Stimulated activated CD4-positive, alpha-beta T cell treated with anti-CD3 and anti-CD28 coated beads, Interleukin-1b, Interleukin-23, amount 100 ng/mL, for 1 hour (primary cell): ENCODE measurements at places on chromosomes 6 and 20.

DNA sequence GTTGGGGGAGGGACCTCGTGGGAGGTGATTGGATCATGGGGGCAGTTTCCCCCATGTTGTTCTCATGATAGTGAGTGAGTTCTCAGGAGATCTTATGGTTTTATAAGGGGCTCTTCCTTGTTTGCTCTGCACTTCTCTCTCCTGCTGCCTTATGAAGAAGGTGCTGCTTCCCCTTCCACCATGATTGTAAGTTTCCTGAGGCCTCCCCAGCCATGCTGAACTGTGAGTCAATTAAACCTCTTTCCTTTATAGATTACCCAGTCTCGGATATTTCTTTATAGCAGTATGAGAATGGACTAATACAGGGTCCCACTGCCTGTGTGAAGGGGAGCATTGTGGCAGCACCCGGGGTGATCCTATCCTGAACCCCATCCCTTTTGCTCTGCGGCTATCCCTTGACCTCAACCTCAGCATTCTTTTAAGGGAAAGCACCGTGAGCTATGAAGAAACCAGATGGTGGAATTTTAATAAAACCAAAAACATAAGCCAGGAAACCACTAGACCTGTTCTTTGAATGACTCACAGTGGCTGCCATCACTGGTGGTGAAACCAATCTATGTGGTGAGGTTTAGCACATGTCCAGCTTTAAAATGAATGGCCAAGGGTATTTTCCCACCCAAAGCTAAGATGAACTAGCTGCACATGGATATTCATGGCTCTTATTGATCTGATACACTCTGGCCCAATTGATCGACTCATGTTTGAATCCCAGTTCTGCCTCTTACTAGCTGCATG is 62.2 kb downstream of the ZDHHC14 start:
- DNase-seq = no peak

DNA sequence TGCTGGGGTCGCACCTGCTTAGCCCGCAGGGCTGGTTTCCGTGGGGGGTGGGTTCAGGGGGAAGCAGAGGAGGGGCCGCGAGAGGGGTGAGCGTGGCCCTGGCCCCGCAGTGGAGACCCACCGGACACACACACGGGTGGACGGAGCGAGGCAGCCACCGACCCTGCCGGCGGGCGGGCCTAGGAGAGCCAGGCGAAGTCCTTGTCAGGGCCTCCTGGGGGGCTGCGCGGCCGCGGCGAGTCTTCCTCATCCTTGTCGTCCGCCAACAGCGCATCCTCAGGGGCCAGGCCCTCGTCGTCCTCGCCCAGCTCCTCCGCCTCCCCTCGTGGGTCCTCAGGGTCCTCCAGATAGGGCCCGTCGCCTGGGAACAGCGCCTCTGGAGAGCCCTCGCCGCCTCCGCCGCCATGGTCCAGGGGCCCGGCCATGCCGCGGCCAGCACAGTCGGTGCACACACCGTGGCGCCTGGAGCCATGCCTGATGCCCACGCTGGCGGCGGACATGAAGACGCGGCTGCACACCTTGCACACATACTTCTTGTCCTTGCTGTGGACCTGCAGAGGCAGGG is 7.3 kb downstream of the SLC2A4RG start:
- no peak for DNase-seq

GRCh38 chr6:29710281-29710941 is 12.8 kb upstream of the HLA-F start:
- no peak for DNase-seq

- DNase-seq = no peak
Observed at GRCh38 chr6:83827050-83827449, 26.1 kb upstream of the RIPPLY2 start.

DNA sequence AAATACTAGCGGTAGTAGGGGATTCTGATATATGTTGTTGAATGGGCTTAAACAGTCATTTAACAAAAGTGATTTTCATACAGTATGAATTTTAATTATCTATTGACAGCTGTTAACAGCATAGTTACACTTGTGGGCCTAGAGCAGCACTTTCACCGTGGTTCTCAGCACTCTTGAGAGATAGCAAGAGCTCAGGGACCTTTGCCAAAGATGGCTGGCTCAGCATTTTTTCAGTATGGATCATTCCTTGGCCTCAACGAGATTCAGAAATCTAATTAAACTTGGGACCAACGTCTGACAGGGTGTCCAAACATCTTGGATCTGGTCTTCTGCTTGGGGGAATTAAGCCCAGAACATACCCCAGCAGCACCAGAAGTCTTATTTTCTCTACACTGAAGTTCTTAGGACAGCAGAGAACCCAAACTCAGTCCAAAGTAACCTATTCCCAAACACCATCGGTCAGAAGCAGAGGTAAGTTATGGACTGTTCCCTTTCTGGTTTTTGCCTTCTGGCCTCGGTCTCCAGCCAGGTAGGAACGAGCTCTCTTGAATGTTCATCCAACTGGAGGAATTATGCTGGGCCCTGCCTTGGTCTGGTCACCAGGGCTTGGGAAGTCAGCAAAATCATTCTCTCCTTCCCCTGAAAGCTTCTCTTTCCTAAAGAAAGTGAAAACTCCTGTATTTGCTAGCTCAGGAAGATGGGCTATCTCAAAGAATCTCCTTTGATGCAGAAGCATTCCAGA is 25.7 kb downstream of the PRPH2 start:
- no peak for DNase-seq

GRCh38 chr6:133243723-133244305 is 2.7 kb downstream of the EYA4 start:
- no peak for DNase-seq

- DNase-seq = no peak
Observed at GRCh38 chr6:11462742-11463397, 74.7 kb upstream of the TMEM170B start.

DNA sequence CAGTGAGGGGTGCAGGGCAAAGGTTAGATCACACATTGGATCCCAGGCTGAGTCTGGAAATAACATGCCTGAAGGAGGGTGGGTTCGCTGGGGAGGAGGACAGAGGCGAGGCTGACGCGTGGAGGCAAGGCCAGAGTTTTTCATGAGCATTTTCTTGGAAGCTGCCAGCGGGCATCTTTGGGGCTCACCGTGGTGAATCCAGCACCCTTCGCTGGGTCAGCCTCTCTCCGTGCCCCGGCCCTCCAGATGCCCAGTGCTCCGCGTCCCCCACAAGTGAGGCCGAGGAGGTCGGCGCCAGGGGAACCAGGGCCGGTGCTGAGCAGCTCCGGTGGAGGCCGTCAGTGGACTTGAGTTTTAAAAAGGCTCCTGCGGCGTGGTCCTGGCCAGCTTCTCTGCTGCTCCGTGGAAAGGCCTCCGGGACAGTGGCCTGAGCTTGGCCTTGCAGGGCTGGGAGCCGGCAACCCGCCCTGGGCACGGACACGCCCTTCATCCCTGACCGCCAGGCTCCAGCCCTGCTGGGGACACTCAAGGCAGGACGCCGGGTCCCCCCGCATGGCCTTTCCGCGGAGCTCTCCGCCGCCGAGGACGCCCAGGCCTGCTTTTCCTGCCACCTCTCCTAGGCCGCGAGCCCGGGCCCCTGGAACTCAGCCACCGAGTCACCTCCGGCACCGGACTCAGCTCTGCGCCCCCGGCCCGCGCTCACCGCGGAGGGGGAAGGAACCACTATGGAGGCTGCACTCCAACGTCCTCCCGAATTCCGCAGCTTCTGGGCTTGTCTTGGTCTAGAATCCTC is 114.3 kb downstream of the THBS2 start:
- DNase-seq = no peak

DNA sequence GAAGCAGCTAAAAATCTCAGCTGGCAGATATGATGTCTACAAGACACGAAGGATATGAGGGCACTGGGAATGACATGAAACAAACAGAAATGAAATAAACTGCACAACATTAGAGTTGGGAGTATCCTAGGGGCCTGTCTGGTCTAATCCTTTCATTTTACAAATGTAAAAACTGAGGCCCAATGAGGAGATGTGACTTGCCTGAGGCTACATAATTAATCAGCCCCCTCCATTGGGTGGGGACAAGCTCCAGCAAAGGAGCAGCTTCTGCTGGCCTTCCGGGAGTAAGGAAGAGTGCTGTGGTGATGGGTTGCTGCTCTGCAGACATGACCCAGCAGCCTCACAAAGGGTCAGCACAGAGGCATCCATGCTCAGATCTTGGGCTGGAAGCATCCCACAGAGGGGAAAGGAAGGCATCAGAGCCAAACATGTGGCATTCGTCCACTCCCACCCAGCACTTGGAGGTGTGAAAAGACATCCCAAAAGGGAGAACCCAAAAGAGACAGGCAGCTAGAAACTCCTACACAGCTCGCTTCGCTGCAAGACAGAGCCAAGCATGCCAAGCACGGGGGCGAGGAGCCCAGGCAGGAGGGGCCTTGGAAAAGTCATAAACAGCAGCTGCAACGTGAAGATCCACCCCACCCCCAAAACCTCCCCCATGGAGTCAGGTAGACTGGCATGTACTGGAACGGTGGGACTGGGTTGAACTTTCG is 183.7 kb downstream of the UNC5CL start:
- no peak for DNase-seq

DNA sequence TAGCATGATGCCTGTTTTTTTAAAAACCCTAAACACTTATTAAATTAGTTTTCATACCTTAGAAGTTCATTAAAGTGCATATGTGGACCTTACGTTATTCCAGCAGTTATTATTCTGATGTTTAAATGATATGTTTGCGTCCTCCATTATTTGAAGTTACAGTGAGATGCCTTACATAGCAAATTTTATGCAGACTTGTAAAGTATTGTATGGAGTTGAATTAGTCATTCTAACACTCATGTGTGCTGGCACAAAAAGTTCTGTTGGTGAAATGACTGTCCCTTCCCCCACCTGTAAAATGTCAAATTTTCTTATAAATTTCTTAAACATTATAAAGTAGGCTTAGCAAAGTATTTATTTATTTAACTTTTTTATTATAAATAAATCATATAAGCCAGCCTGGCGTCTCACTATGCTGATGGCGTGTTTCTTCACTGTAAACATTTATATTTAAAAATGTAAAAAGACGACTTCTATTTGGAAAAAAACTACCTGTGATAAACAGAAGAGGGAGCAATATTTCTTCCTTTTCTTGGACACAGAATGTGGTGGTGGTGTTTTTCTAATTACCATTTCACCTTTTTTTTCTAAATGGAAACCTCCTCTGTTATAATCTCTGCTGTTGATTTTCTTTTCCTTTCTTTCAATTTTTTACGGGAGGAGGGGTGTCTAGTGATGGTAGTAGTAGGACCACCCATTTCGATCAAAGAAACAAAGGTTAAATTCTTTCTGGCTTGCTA is 155.4 kb downstream of the RFPL4B start:
- DNase-seq = no peak

DNA sequence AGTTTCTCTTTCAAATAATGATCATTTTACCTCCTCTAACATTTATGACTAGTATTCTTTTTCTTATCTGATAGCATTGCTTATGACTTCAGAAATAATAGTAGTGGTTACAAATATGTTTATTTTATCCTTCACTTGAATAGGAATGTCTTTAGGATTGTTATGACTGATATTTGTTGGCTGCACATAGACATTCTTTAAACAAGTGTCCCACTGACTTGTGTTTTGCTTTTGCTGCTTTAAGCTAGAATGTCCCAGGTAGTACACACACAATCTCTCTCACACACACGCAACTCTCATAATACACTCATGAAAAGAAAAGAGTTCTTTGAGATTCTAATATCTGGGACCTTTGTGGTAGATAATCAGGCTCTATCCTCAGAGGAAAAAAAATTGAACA is 21.6 kb downstream of the KIAA1586 start:
- DNase-seq = no peak

DNA sequence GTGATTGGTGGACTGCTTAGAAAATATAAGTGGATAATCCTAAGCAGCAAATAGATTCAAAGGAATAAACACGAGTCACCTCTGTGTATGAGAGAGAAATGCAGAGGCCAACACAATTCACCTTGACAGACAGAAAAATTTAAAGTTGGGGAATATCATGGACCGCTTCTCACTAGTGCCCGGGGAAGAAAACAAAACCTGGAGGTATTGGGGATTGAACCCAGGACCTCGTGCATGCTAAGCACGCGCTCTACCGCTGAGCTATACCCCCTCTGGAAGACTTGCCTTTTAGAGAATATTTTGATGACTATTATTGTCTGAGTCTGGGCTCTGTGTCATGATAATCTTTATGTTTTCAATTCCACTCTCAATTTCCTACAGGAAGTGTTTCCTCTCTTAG is 111.9 kb downstream of the TRIM27 start:
- DNase-seq = no peak

- DNase-seq = no peak
Observed at GRCh38 chr6:226516-227073, 65.7 kb upstream of the DUSP22 start.

GRCh38 chr20:18377896-18378481 is 88.8 kb downstream of the DZANK1 start:
- DNase-seq = no peak

GRCh38 chr6:53735896-53736295 is 58.9 kb upstream of the LRRC1 start:
- no peak for DNase-seq

- DNase-seq = no peak
Observed at GRCh38 chr6:9711365-9711764, 703.5 kb downstream of the TFAP2A start.

GRCh38 chr6:25147223-25147622 is 132.0 kb upstream of the CARMIL1 start:
- no peak for DNase-seq

DNA sequence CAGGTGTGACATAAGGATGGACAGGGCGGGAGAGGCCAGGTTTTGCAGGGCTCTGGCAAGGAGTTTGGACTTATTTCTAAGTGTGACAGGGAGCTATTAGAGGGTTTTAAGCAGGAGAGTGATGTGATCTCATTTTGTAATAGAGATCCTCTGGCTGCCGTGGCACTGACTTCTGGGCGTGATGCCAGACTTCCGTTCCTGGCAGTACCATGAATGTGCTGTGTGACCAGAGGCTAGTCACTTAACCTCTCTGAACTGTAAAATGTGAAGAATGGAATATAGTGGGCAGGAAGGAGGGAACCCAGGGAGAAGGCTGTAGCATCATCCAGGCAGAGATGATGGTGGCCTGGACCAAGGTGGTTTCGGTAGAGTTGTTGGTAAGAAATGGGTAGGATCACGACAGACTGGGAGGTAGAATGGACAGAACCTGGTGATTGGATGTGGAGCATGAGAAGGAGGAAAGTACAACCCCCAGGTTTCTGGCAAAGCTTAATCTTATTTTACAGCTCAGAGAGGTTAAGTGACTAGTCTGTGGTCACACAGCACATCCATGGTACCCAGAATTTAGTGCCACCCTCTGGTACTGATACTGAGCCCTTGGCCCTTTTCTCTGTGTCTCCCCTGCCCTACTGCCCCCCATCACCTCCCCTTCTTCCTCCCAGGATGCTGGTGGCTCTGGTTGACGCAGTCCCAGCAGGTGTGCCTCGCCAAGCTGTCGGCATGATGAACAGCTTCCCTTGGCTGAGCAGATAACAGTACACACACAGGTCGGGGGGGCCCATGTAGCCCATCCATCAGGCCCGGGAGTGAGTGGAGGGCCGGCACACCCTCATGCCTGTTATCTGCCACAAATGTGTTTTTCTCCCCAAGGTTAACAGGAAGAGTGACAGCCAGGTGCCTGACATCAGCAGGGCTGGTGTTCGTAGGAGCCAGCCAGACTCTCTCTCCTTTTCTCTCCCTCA is 52.9 kb upstream of the CTNNBL1 start:
- no peak for DNase-seq

- no peak for DNase-seq
Observed at GRCh38 chr6:114432400-114432799, 89.6 kb upstream of the HS3ST5 start.
